ENCODE measurements at places on chromosomes 5 and 9.

DNA sequence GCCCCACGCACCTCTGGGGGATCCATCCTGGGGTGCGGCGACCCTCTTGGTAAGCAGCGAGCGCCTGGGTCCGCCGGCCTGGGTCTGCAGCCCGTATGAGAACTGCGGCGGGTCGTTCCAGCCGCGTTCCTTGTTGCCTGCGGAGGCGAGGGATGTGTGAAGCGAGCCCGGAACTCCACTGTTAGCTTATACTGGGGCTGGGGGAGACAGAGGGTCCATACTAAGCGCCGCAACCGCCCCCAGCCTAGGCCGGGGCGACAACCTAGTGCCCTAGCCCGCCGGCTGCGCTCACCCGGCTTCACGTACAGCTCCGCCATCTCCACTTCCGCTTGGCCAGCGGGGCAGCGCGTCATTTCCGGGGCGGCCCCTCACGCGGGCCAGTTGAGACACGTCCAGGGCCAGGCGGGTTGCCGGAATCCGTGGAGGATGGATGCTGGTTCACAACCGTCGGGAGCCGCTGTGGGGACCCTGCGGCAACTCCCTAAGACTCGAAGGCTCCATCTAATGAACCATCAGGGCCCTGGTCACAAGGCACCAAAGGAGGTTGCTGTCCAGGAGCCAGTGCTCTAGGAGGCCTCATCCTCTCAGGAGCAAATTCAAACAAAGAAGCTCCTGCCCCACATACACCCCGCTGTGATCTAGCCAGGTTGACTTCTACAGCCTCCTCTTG is at the start of gene SRA1:
Gene SRA1 (minus strand): TSS at position 338 of the 670 bp plus-strand sequence. CDS start 21 bp downstream, at position 317.
- peak; percentile 66 for DNase-seq

GRCh38 chr9:88657893-88658292 is 122.9 kb downstream of the NXNL2 start:
- DNase-seq = no peak

GRCh38 chr5:138438724-138439476 is at the start of gene REEP2:
REEP2 (plus strand) TSS chr5:138439057; CDS start chr5:138439209, 152 bp downstream.
- no peak for DNase-seq

DNA sequence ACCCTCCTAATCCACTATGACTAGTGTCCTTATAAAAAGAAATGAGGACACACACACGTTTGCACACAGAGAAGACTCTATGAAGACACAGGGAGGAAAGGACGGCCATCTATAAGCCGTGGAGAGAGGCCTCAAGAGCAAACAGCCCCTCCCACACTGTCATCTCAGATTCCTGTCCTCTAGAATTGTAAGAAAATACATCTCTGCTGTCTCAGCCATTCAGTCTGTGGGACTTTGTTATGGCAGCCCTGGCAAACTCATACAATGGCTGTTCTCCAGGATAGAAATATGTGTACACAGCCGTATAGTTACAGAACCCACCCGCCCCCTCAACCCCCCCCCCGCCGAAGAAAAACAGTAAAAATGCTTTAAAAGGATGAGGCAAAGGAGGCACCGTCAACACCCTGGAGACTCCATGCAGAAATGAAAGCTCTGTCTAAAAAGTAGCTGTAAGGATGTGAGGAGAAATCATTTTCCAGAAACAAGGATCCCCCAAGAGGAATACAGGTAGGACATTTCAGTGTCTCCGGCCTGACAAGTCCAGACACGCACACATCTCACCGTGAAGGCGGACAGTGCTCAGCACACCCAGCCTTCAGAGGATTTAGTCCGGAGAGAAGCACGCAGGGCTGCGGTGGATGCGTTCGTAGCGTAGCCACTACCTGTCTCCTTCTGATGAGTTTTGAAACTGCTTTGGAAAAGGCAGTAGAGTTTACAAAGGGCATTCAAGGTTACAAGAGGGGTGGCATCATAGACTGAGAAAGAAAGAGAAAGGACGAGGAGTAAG is 110.8 kb upstream of the ERCC6L2 start:
- DNase-seq = no peak

DNA sequence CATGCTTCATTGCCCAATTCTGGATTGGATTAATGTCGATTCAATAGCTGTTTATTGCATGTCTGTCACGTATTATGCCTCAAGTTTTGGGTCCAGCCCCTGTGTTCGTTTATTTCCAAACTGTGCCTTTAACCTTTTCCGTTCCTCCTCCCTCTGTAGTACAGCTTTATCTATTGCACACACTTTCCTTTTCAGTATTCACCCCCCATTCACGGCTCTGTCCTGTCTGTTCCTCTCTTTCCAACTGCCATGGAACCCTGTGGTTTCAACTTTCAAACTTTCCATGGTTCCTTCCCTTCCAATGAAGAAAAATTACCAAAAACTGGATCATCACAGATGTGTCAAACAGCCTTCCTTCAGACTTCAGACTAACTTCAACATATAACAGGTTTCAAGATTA is 17.1 kb downstream of the SMARCA2 start:
- no peak for DNase-seq

GRCh38 chr9:127509955-127510299 is 58.6 kb downstream of the LRSAM1 start:
- DNase-seq = no peak

GRCh38 chr5:3715062-3715461 is 119.4 kb downstream of the IRX1 start:
- no peak for DNase-seq

- no peak for DNase-seq
Measured at GRCh38 chr5:12204761-12205160, 300.5 kb upstream of the CTNND2 start.

DNA sequence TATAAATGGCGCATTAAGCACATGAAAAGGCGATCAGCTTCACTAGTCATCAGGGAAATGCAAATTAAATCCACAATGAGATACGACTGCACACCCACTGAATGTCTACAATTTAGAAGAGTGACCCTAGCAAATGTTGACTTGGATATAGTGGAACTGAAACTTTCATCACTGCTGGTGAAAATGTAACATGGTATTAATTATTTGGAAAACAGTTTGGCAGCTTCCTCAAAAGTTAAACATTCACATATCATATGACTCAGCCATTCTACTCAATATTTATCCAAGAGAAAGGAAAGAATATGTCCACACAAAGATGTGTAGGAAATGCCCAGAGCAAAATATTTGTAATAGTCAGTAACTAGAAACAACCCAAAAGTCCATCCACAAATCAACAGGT is 146.5 kb downstream of the LPAR1 start:
- DNase-seq = no peak

DNA sequence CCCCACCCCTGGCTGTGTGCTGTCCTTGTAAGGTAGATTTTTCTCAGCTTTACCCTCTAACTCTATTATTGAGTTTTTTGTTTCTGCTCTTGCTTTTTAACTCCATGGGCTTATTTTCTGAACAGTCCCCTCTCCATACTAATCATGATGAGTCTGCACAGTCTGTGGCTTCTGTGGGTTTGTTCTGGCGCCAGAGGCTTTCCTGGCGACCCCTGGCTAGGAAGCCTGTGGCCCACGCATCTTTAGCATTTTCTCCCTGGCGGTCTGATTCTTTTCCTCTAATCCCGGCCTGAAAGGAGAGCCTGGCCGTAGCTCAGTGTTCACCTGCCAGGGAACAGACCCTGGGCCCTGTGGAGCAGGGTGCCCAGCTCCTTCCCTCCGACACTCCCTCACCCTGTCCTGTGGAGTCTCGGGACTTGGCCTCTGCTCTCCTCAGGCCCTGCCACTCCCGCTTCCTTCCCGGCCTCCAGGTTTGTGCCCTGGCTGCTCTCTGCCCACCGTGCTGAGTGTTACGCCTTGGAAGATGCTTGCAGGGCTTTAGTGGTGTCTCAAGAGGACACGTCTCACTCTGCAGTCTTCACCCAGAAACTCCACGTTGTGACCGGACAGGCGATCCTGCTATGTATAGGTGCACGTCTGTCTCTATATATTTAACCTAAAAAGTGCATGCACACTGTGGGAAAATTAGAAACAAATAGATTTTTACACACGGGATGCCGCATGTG is 31.7 kb upstream of the LRRC14B start:
- no peak for DNase-seq

DNA sequence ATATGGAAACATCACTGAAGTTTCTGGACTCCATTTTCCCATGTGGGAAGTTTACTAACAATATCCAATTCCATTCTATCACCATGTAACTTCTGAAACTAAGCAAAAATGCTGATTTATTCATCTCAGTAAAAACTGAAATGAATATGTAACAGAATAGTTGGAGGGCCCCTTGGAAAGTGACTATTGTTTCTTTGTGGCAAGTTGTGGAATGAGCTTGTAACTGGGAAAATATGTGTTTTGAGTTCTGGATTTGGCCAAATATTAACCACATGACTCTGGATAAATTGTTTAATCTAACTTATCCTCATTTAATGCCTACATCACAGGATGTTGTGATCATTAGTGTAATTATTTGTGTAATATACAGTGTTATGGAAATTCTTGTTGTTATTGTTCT is 619.3 kb downstream of the TLE4 start:
- DNase-seq = no peak

GRCh38 chr9:22244139-22245011 is 202.2 kb upstream of the DMRTA1 start:
- no peak for DNase-seq

DNA sequence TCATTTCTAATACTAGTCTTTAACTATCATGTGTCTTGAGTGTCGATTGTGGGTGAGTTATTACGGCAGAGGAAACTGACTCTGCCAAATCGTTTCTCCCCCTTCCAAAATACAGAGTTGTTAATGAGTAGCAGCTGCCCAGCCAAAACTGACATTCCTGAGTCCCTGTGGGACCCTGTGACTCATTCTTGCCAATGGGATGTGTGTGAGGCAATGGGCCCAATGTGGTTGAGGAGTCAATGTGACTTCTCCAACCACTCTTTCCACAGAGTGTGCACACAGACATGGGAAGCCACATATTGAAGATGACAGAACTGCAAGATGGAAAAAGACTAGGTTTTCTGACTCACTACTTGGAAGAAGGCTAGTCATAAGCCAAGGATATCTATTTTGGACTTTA is 434.7 kb downstream of the DTWD2 start:
- DNase-seq = no peak

DNA sequence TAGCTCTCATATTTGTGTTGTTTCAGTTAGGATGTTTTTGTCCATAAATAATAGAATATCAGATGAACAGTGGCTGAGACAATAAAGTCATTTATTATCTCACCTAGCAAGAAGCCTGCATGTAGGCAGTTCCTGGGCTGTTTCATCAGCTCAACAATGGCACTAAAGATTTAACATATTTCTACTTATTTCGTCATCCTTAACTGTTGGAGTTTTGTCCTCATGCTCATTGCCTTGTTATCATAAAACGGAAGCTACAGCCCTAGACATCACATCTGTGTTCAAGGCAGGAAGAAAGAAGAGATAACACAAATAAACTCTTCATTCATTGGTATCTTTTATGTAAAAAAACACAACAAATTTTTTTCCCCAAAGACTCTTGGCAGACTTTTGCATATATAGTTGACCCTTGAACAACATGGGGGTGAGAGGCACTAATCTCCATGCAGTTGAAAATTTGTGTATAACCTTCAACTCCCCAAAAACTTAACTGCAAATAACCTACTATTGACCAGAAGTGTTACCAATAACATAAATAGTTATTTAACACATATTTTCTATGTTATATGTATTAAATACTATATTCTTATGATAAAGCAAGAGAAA is 277.2 kb upstream of the ADRA1B start:
- DNase-seq = no peak

DNA sequence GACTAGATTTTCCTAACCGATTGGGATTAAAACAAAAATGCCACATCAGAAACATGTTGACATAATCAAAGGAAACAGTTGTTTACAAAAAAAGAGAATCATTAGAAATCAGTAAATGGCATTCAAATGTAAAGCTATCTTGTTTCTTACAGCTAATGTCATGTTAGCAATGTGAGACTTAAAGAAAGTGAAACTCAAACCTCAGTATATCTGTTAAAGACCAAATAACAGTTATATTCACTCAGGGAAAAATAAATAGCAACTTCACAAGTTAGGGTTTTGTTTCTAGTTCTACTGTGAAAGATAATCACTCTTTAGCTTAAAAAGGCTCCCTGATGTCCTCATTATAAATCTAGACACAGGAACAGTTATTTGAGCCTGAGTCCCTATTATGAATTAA is 189.3 kb upstream of the EFNA5 start:
- no peak for DNase-seq

GRCh38 chr9:97419309-97419867 is 7.5 kb downstream of the TDRD7 start:
- no peak for DNase-seq

GRCh38 chr9:107733523-107733894 is 243.9 kb upstream of the KLF4 start:
- no peak for DNase-seq

GRCh38 chr9:110338143-110338542 is 480 bp upstream of the TXNDC8 start:
- DNase-seq = no peak

GRCh38 chr9:81390792-81391456 is 298.4 kb downstream of the TLE1 start:
- DNase-seq = no peak

- DNase-seq = no peak
Measured at GRCh38 chr5:9496801-9497200, 49.1 kb downstream of the SEMA5A start.

DNA sequence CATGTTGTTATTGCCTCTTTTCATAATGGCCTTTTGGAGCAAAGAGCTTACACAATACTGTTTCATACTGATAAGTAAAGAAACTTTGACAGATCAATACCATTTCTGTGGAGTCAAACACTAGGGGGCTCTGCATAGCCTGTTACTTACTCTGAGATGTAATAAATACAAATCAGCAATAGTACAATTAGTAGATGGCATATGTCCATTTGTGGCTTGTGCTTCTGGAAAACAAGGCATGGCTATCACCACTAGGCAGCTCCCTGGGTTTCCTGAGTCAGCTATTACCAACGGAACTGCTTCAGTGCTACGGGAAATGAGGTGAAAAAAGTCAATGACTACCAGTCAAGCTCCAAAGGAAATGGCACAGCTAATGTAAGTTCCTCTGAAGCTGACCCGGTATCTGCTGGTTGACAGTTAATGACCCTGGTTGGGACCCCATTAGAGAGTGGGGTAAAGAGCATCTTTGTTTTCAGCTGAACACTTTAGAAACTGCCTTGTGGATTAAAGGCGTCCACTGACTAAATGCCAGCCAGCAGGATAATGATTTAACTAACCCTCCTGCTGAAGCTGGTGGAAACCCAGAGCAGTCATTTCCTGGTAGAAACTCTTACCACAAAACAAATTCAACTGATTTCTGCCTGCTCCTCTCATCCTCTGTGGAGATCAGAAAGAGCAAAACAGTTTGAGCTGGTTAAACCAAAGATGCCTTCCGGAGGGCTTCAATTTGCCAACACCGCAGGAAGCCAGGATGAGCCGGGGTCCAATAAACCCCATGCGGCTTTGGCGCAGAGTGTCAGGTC is 69.0 kb upstream of the FAM169A start:
- DNase-seq = no peak

All from stimulated activated CD8-positive, alpha-beta memory T cell treated with anti-CD3 and anti-CD28 coated beads, Interleukin-4, amount 100 ng/mL, for 1 hour (primary cell).